Islet precursor cell (in vitro differentiated cells): ENCODE measurements at places on chromosomes 5 and 9.

DNA sequence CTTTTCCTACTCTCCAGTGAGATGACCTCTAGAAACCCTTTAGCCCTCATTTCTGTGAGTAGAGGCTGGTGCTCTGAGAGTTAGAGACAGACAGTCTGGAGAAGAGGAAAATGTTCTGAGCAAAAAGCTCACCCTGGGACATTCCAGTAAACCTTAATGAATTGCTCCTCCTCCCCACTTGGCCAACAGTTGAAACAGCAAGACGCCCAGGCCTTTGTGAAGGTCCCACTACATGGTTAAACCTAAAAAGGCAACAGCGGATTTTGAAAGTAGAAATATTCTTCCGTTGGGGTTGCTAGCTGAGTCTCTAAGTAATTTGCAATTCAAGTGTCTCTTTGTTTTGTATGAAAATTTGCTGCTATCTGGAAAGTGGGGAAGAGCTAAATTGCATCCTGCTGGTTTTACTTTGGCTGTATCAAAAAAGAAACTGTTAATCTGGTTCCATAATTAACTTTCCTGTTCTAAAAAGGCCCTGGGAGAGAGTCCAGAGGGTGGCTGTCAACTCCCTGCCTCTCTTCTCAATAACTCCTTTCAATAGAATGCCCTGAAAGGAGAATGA, 63.8 kb downstream of the ATP10B start:
- no peak for DNase-seq

GRCh38 chr5:13660072-13660471, 284.4 kb downstream of the DNAH5 start:
- DNase-seq = no peak

GRCh38 chr5:60633341-60633740, 66.6 kb downstream of the DEPDC1B start:
- DNase-seq = peak; percentile 57

GRCh38 chr5:139733698-139734538, 61.7 kb upstream of the PSD2 start:
- DNase-seq = peak; percentile 75

DNA sequence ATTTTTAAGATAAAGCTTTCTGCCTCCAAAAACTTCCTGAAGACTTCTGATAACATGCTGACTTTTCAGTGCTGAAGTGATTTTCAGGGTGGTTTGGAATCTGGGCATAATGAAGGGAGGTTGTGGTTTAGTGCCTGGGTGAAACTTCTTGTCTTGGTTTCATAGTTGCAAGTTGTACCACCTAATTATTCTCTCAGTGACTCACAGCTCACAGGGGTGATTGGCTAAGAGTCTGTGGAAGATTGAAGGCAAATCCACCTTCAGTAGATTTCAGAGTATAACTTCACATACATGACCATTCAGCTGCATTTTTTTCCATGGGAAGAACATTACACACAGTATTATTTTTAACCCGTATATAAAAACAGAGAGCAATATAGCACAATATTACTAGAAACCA, 199.9 kb downstream of the PTTG1 start:
- DNase-seq = no peak

- no peak for DNase-seq
Measured at GRCh38 chr5:31449174-31449573, 82.7 kb downstream of the DROSHA start.

DNA sequence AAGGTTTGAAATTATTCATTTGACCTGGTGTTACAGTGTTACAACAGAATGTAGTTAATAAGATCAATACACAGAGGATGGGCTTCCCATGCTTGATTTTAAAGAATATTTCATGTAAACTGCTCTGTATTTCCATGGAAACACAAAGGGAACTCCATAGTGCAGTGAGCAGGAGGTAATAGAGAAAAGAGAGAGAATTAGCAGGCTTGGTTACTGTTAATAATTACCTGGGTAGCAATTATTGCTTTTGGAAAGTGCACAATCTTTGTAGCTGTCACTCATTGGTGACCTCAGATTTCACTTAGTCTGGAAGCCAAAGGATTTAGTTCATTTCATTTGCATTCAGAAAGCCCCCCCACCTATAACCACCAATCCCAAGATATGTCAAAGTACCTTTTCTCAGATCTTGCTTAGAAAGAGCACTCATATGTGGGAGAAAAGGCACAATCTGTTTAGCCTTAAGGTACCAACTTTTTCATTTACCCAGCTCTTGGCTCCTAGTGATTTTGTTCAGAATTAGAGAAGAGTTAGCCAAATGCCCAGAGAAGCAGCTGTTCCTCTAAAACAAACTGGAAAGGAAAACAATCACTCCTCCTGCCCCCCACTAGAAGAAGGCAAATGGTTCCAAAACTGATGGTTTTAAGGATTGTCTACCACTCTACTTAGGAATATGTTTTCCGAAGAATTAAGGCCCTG, 234.5 kb upstream of the SLC24A2 start:
- no peak for DNase-seq

GRCh38 chr9:78934880-78935279, 636.9 kb upstream of the TLE4 start:
- no peak for DNase-seq

- DNase-seq = no peak
Measured at GRCh38 chr9:18610956-18611355, 137.0 kb downstream of the ADAMTSL1 start.
